Stimulated activated CD8-positive, alpha-beta memory T cell treated with anti-CD3 and anti-CD28 coated beads, Interleukin-12 subunit alpha, Interleukin-12 subunit beta, amount 100 ng/mL, for 4 hours (primary cell): ENCODE measurements at places on chromosomes 5 and 9.

DNA sequence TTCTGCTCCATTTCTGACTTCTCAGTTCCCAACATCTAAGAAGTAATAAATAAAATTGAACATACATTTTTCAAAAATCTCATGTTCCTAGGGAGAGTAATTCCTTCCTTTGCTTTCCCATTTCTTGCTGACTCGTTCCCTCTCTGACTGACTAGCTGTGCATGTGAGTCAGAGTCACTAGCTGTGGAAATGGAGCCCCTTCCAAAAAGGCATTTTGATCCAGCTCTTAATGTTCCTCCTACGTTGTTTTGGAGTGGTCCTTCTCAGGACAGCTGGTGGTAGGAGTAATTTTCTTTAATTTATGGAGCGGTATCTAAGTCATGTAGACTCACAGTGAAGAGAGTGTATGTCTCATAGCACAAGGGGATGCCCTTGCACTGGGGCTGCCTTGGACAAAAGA lies 460.2 kb downstream of the GADD45G start:
- DNase-seq: no peak

- no peak for DNase-seq
These were observed 16.7 kb downstream of the NDUFAF2 start for GRCh38 chr5:60961685-60962084.

DNA sequence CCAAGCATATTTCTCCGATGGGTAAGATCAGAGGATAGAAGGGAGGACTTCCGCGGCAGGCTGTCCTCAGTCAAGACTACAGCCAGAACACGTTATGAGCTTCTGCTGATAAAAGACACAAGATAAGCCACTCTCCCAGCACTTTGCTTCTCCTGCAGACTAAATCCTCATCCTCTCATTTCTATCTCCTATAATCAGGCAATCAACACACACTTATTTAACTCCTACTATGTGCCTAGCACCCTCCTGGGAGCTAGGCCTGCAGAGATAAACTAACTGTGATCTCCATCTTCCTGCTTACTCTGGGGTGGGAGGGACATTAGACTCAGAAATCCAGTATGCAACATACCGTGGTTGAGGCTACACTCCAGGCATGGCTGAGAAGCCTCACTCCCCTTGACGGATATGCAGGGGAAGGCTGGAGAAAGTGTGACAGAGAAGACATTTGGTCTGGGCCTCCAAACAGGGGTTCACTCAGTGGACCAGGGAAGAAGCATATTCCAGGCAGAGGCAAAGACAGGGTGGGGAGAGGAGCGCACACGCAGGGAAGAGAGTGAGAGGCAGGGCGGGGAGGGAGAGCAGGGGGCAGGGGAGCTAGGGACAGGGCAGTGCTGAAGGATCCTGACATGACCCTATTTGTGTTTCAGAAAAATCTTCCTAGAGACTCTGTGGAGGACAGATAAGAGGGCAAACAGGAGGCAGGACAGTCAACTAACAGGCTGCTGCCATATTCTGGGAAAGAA lies 274.1 kb downstream of the DENND1A start:
- no peak for DNase-seq

DNA sequence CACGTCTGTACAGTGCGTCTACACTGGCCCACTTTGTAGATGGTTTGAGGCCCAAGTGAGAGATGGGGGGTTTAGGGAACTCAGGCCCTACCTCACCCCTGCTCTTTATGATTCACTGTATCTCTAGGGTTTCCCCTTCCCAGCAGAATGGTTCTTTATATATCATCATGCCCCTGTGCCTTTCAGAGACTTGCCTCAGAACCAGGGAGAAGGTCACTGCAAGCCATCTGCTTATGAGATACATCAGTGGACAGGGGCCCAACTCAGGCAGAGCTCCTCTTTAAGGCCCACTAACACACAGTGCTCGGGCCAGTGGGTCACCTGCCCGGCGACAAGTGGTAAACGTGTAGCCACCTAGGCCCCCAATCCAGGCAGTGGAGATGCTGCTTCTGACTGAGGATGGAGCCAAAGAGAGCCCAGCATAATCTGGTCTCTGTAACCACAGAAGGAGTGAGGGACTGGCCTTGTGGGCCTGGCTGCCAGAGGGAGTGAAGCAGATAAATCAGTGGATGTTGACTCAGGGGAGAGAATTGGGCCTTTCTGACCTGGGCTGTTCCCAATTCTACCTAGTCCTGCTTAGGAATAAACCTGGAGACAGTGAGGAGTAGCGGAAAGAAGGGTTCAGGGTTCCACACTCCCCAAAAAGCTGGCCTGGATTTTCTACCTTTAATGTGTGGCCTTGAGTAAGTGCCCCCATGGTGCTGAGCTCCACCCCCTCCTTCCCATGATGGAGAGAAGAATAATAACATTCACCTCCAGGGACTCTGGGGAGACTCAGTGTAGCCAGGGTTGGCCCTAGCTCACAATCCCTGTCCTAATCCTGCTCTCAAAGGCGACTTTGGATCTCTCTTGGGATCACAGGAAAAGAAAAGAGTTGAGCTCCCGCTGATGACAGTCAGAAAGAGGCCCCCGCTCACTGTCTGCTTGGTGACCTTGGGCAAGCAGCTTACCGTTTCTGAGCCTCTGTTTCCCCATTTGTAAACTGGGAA lies 2.8 kb upstream of the DUSP1 start:
- no peak for DNase-seq

DNA sequence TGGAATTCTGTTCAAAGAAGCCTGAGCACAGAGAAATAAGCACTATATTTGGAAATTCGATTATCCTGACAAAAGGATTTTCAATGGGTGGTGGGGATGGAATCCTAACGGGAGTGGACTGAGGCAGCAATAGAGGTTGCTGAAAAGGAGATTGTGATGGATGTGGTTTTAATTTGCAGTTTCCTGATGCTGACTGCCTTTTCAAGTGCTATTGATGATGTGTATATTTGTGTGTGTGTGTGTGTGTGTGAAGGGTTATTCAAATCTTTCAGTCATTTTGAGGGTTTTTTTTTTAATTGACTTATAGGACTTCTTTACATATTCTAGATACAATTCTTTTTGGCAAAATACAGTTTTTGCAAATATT lies 614.5 kb downstream of the HINT1 start:
- DNase-seq: no peak

DNA sequence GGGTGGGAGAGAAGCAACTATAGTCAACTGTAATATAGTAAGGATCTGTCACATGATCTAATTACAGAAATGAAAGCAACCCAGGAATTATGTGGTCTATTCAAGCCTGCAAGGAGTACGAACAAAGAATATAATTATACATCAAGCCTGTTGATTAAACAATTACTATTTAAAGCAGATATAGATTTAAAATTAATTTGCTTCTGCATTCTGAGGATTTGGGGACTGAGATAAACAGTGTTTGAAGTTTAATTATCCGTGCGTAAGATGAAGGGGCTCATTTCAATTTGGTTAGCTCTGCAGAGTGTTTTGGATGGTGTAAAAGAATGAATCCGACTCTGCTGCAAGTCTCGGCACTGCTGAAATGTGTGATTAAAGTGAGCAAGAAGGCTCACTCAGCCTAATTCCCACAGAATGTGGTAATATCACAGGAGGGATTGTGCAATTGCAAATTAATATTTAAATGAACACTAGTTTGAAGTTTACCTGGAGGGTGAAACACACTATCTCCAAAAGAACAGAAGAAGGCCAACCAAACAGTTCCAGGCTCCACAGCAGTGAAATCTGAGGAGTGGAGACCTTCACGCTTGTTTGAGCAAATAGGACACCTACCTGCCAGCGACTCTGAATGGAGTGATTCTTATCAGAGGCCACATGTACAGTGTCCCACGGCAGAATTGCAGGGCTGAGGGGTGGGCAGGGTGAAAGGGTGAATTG lies 420.6 kb upstream of the SLC30A5 start:
- DNase-seq: no peak

- DNase-seq: no peak
These were observed 9.3 kb downstream of the PLPP7 start for GRCh38 chr9:131298816-131299215.

DNA sequence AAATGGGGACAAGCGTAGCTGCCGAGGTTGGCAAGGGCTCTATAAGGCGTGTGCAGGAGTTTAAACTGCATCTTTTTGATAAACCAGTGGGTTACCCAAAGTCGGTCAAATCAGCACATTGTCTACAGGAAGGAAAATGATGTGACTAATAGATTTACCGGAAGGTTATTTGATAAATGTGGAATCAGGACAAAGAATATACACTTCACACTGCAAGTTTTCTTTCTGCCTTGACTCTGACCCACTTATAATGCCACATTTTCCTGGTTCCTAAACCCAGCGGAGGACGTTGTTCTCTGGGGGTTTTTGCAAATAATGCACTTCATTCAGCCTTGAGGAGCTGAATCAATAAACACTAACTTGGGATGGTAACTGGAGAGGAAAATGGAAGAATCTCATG lies 76.8 kb downstream of the TTLL11 start:
- DNase-seq: no peak

DNA sequence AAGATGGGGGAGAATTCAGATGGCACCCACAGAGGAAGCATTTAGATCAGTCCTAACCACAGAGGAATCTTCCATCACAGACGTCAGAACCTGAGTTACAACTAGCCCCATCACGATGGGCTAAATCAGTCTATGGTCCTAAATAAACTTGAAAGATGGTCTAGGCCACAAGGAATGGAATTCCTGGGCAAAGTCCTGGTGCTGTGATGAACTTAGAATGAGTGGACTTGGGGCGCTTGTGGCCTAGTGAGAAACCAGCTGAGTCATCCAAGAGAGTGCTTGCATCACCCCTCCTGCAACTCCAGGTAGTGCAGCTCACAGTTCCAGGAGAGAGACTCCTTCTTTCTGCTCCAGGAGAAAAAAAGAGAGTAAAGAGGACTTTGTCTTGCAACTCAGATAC lies 722.9 kb upstream of the RGMB start:
- DNase-seq: no peak

GRCh38 chr5:98880151-98880550 lies 48.7 kb downstream of the CHD1 start:
- no peak for DNase-seq

DNA sequence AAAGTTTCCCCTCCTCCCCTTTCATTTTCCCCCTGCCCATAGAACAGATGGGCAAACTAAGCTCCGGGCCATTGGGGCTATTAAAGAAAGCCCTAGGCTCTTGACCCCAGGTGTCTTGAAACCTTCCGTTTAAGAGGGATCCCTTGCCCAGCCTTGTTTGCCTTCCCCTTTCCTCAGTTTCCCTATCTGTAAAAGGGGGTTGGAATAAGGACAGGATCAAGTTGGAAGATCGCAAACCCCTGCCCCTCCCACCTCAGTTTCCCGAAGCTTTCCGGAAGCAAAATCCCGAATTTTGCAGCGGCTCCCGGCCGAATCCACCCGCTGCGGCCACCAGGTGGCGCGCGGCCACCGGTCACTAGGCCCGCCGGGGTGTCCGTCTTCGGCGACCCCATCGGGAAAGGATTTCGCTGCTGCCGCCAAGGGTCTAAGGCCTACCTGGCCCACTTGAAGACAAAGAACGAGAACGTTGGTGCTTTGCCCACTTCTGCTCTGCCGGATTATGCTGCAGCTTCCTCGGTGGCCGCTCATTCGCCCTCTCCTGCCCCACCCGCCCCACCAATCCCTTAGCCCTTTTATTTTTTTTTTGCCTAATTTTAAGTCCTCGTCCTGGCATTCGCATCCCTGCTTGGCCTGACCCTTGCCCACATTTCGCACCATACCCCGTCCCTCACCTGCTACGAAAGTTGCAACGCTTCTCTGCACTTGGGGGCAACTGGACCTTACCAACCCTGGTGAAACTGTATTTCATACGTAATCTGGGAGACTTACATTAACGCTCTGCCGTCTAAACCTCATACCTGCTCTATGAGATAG lies 962 bp upstream of the NR6A1 start:
- no peak for DNase-seq

GRCh38 chr9:113901221-113901688 lies 25.1 kb downstream of the ZNF618 start:
- no peak for DNase-seq

DNA sequence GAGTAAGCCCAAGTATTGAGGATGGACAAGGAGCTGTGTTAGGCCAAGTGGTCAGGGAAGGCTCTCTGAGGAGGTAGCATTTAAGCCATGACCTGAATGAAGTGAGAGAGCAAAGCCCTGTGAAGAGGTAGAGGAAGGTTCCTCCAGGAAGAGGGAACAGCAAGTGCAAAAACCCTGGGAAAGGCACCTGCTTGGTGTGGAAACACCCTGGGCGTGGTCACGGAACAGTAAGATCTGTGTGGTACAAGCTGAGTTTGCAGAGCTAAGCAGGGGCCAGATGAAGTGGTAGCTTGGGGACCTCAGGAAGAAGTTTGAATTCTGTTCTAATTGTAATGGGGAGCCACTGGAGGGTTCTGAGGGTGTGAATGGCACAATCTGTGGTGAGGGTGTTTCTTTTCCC lies 310.2 kb downstream of the ARHGAP26 start:
- no peak for DNase-seq

GRCh38 chr9:117739206-117739605 lies 35.0 kb downstream of the TLR4 start:
- DNase-seq: no peak

DNA sequence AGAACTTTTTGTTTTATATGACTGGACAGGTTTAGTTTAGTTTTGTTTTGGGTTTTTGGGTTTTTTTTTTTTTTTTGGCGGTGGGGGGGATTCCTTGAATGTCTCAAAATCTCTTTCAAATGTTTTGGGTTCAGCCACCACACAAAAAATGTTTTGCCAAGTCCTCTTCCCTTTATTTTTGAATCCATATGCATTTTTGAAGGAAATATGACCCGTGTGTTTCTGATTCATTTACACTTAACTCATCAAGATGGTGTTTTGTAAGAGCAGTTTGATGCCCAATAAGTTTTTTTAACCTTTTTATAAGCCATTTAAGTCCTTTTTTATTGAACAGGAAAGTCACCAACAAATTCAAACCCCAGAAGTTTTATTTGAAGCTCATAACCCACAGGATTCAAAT lies 209.8 kb downstream of the CWC27 start:
- no peak for DNase-seq

DNA sequence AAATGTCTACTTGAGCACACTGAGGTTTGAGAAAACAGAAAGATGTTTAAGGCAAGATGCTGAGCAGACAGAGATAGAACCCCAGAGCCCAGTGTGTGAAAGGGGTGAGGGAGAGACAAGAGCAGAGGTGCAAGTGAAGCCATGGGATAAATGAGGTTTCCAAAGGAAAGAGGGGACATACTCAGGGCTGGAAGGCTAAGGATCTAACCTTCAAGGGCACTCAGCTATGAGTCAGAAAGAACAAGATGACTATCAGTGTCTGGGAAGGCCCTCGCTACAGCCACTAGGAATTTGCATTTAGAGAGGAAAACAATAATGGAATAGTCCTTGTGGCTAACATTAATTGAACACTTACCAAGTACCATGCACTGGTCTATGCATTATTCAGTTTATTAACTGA lies 113.7 kb downstream of the HTR4 start:
- DNase-seq: no peak

DNA sequence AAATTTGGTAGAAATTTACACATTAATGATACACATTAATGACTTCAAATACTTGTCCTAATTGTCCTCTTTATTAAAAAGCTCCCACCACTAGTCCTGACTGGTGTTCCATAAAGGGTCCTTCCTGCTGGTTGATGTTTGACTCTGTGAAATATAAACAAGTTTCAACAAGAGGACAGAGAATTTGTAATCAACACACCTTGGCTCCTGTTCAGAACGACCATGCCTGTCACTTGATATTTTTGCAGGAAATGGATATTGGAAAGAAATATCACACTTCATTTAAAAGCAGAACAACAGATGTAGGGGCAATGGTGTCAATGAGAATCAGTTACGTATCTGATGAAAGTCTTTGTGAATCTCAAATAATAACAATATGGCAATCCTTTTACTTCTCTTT lies 211.7 kb downstream of the ENC1 start:
- DNase-seq: no peak

- DNase-seq: no peak
These were observed 1354.4 kb upstream of the C9orf72 start for GRCh38 chr9:28927691-28928090.

GRCh38 chr5:116862632-116863455 lies 288.2 kb upstream of the SEMA6A start:
- DNase-seq: no peak
